ENCODE measurements at places on chromosomes 7 and 10.

GRCh38 chr7:68504716-68505115 lies 1093.6 kb upstream of the AUTS2 start:
- DNase-seq = no peak

DNA sequence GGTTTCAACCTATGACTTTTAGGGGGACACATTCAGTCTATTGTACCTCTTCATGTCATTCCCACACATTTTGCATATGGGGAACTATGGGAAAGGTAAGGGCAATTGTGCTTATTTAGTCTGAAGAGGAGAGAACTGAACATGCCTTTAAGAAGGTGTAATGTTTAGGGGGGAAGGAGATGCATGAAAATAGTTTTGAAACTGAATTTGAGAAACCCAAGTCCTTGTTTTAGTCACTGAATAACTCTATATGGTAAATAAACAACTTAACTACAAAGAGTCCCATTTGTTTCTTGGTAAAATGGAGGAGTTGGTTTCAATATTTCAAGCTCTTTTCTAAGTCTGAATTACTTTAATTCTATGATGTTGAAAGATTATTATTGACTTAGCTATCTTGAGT lies 166.1 kb downstream of the DNAJB9 start:
- DNase-seq = no peak

- DNase-seq = no peak
Observed at GRCh38 chr7:18803923-18804322, 308.4 kb downstream of the HDAC9 start.

GRCh38 chr7:134364619-134365037 lies 47.9 kb upstream of the SLC35B4 start:
- DNase-seq = no peak

DNA sequence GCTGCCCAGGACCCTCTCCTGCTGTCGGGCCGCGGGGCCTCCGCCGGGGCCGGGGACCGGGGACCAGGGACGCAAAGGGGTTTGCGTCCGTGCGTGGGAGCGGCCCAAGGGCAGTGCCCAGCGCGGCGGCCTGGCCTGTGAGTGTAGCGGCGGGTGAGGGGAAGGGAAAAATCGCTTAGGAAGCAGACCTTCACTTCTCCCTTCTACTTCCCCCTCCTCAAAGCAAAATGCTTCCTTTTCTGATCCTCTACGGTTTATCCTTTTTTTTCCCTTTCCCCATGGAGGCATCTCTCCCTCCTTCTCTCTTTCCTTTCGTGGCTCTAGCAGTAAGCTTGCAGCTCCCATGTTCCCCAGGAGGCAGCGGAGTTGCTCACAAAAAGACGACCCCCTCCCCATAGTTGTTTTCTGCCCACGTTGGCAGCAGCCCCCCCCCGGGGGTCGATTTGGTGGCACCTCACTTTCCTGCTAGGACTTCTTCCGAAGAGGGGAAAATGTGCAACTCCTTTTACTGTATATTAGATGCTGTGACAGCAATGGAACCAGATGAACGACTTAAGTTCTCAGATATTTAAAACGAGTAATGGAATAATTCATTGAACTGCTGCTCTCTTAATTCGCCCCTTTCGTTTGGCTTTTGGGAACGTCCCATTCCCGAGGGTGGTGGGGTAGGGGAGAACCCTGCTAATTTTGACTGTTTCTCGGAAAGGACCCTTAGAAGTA lies 724 bp downstream of the CAPZA2 start:
- DNase-seq = no peak

- DNase-seq = no peak
Observed at GRCh38 chr7:47685712-47686376, 103.9 kb upstream of the TNS3 start.

- DNase-seq = no peak
Observed at GRCh38 chr10:26881600-26882331, 21.0 kb upstream of the ABI1 start.
